Activated B cell treated with CpG ODN at 0.5 μM for 24 hours (primary cell): ENCODE measurements at places on chromosomes 11 and 22. TPM values are rescaled to one million over a fixed set of nuclear protein-coding genes. Genes with fewer than 3 reads are reported as not detected.

DNA sequence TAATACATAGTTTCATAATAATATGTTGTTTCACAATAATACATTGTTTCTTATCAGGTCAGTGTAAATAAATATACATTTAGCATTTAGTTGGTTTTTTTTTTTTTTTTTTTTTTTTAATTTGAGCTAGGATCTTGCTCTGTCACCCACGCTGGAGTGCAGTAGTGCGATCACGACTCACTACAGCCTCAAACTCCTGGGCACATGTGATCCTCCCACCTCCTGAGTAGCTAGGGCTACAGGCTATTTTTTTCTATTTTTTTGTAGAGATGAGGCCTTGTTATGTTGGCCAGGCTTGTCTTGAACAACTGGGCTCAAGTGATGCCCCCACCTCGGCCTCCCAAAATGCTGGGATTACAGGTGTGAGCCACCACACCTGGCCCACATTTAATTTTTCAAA lies 43.5 kb downstream of the MIAT start:
- no peak for DNase-seq

GRCh38 chr11:2621894-2622293 lies 77.9 kb downstream of the KCNQ1OT1 start:
- no peak for DNase-seq

GRCh38 chr22:49586244-49586748 lies 241.4 kb downstream of the BRD1 start:
- peak; percentile 6 for DNase-seq

- no peak for DNase-seq
These were observed 102.6 kb downstream of the MYO18B start for GRCh38 chr22:25844601-25845000.

DNA sequence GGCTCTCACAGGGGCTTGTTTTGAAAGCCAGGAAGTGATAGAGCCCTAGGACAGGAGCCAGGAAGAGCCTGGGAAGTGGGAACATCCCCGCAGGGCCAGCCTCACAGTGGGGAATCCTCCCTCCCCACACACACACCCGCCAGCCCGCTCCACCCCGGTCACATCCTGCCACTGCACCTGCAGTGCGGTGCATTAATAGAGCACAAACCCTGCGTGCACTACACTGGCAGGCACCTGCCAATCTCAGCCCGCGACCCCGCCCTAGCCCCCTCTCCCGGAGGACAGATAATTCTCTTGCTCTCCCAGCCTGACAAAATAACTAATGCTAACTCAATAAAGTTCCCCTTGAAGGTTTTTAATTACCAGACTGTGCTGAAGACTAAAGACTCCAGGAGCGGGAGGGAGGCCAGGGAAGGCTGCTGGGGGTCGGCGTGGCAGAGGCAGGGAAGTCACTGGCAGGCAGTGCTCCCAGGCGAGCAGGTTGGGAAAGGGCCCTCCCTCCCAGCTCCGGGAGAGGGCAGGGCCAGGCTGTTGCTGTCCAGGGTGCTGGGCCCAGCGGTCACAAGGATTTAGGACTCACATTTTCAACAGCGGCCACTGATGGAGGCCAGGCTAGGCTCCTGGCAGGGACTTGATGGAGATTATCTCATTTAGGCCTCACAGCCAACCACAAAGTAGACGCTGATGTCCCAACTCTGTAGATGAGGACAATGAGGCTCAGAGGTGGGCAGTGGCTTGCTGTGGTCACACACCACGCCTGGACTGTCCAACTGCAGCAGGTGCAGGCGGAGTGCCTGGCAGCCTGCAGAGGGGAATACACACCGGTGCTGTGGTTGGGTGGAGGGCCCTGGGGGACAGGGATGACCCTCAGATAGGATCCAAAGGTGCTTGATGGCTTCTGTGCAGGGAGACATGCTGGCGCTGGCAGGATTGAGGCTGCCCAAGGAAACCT lies 23.9 kb upstream of the TCF20 start:
- DNase-seq: no peak

MFRP gene
- not detected in 2 replicates for total RNA-seq

DNA sequence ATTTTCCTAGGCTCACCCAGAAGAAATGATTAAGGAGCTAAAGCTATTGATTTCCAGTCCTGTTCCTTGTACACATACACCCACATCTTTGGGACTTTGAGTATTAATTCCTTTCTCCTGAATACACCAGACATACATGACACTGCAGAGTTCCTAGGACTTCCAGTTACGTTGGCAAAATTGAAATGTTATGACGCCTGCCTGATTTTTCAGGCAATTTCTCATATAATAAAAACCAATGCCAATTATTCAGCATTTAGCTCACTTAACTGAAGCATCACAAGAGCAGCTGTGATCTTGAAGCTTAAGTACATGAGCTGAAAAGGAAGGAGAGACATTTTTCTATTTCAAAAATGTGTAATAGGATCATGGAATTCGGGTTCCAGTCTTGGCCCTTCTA lies 4.5 kb downstream of the CLMP start:
- no peak for DNase-seq

GRCh38 chr11:120065876-120066275 lies 72.0 kb downstream of the TRIM29 start:
- no peak for DNase-seq

DNA sequence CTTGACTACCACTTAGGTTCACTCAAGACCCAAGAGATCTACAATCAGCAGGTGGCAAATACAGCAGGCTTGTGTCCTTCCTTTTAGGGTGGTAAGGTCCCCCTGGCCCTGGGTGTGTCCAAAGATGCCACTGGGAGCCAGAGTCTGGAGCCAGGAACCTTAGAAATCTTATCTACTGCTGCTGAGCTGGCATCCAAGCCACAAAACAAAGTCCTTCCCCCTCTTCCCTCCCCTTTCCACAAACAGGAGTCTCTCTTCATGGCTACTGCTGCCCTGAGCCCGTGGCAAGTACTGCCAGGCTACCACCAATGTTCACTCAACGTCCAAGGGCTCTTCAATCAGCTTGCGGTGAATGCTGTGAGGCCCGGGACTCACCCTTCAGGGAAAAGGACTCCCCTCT lies 21.4 kb upstream of the AQP11 start:
- no peak for DNase-seq
